Activated naive CD4-positive, alpha-beta T cell treated with anti-CD3 and anti-CD28 coated beads for 36 hours (primary cell): ENCODE measurements at places on chromosomes 1 and 21. TPM values are rescaled to one million over a fixed set of nuclear protein-coding genes. Genes with fewer than 3 reads are reported as not detected.

GRCh38 chr1:183188240-183188639 is 2.2 kb downstream of the LAMC2 start:
- no peak for DNase-seq

- DNase-seq = no peak
These were observed 6.3 kb downstream of the ATP2B4 start for GRCh38 chr1:203632941-203633340.

GRCh38 chr21:46152927-46153246 is 2.5 kb downstream of the FTCD start:
- no peak for DNase-seq

DNA sequence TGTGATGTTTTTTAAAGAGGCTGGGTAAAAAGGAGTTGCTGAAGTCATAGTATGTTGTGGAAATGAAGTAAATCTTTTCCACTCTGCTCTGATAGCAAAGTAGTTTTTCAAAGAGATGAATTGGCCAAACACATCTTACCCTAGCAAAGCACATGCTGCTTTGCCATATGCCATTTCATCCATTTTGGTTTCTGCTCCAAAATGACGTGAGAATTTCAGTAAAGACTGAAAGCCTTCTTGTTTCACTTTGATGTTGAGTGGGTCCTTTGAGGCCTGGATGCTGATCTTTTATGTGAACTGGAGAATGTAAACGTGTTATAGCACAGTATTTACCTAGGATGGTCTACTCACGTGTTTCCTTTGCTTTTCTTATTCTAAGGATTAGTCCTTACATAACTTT is 73.3 kb upstream of the PGD start:
- DNase-seq = no peak

DNA sequence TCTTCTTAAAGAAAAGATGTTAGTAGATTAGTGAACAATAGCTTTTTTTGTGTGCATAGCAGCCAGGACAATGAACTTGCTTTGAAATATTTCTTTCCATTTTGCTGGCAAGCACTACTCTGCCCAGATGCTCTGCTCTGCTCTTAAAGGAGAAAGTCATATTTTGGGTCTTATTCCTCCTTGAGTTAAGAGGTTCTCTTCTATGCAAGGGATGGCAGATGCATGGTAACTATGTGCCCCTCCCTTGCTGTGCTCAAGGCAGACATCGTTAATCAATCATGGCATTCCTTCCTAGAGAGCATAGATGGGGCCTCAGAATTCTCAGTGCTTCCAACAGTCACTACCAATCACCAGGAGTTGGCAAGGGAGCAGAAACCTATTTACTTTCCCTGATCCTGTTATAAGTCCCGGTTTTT is 27.6 kb downstream of the NIPAL3 start:
- no peak for DNase-seq

DNA sequence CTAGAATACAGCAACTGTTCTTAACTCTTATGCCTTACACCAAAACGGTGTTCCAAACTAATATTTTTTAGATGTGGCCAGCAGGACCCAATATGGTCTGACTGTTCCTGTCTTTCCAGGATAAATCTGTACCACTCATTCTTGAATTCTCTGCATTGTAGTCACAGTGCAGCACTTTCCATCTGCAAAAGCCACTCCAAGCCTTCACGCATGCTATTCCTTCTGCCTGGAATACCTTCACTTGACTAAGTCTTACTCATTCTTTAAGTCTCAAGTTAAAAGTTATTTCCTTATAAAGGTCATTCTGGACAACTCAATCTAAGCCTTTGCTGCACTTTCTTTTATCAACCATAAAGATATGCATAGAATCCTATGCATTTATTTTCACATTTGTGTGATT is 1194.5 kb downstream of the PLA2G4A start:
- no peak for DNase-seq

The CELA2A gene
- total RNA-seq = not detected

The LCE2B gene
- not detected for total RNA-seq
